ENCODE measurements at places on chromosomes 2 and 18.
A peak's percentile ranks its signal among the peaks of the same experiment; 100 is the strongest.

DNA sequence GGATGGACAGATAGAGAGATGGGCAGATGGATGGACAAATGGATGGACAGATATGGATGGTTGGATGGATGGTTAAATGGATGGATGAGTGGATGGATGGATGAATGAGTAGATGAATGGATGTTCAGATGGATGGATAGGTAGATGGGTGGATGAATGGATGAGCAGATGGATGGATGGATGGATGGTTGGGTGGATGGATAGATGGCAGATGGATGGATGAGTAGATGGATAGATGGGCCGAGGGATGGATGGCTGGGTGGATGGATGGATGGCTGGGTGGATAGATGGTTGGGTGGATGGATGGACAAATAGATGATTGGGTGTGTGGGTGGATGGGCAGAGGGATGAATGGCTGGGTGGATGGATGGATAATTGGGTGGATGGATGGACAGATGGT lies 98.9 kb upstream of the OTOS start:
- DNase-seq = no peak

DNA sequence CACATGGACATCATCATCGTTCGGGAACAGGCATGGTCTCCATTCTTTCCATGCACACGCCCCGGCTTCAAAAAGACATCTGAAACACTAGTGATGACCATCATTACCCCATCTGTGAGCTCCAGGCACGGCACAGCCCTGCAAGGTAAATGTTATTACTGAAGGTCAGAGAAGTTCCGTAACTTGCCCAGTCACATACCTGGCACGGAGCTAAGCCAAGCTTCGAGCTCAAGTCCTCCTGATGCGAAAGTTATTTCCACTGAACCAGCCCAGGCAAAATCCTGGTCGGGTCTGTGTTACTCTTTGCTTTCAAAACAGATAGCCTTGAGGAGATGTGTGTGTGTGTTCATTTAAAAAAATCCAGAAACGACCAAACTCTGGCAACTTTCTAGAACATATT lies 22.8 kb downstream of the FHL2 start:
- no peak for DNase-seq

DNA sequence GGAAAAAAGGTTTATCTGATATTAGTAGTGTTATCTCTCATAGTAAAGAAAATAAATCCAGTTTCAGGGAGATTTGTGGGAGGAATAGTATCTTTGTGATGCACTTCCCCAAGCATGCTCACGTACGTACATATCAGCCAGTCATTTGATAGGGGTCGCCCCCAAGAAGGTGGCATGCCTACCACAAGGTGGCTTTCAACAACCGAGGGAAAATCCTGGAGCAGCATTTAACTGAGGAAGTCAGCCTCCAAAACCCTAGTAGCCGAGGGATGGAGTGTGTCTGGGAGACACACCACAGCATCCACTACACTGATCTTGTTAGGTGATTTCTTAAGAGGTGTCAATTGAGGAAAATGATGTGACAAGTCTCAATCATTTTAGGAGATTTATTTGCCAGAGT lies 623.9 kb downstream of the NYAP2 start:
- no peak for DNase-seq

- DNase-seq = no peak
Observed at GRCh38 chr2:98713332-98714015, 17.5 kb downstream of the MGAT4A start.

DNA sequence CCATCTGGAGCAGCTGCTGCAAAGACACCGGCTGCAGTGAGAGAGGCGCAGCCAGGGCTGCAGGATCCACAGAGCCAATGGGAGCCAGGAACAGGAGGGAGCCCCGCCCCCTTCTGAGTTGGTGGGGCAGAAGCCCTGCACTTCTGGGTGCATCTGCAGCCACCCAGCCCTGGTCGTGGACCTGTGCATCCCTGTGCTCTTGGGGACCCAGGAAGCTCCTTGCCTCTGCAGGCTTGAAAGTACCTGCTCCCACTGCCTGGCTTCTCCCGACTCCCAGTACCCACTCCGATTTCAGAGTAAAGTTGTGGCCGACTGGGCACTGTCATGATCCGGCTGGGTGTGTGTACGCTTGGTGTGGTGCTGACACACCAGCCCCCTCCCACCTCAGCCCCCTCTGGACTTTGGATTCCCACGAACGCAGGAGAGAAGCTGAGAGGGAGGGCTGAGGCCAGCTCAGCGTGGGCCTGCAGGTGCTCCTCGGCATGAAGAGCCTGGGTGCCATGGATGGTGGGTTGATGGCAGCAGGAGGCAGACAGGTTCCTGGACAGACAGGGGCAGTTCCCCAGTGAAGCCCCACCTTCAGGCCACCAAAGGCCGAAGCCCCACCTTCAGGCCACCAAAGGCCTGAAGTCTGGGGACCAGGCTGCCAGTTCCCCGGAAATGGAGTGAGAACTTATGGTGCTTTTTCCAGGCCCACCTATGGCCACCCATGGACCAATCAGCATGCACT lies 34.9 kb downstream of the LRRTM4 start:
- no peak for DNase-seq

- DNase-seq = no peak
Observed at GRCh38 chr2:57207191-57207590, 839.4 kb upstream of the VRK2 start.

DNA sequence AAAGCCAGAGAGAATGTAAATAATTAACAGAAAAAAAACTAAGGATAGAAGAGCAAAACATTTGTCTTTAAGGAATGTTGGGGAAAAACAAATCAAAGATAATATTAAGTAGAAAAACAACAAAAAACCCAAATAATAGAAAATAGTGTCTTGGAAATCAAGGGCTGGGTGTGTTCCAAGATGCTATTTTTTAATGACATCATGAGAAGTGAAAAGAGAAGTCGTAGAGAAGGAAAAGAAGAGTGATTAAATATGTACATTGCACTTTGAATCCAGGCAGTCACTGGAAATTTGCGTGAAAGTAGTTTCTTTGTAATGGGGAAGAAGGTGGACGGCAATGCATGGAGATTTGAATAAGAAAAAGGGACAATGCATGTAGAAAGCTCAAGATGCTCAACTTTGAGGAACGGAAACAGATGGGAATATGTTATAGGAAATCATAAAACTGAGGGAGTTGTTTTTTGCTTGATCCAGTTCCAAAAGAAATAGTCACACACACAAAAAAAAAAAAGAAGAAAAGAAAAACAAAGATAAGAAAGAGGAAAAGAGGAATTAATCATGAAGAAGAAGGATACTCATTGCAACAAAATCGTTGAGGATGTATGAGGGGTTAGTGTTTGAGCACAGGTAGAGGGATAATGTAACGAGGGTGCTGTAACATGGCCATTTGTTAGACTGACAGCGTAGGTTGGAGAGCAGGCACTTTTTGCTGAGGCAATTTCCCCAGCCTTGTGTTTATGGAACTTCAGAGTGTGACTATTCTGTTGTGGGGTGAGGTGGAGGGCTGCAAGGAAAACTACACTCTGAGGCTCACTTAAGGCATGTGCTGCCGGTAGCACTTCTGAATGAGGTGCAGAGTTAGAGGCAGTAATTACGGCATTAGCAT lies 184.1 kb downstream of the CALCRL start:
- DNase-seq = no peak

DNA sequence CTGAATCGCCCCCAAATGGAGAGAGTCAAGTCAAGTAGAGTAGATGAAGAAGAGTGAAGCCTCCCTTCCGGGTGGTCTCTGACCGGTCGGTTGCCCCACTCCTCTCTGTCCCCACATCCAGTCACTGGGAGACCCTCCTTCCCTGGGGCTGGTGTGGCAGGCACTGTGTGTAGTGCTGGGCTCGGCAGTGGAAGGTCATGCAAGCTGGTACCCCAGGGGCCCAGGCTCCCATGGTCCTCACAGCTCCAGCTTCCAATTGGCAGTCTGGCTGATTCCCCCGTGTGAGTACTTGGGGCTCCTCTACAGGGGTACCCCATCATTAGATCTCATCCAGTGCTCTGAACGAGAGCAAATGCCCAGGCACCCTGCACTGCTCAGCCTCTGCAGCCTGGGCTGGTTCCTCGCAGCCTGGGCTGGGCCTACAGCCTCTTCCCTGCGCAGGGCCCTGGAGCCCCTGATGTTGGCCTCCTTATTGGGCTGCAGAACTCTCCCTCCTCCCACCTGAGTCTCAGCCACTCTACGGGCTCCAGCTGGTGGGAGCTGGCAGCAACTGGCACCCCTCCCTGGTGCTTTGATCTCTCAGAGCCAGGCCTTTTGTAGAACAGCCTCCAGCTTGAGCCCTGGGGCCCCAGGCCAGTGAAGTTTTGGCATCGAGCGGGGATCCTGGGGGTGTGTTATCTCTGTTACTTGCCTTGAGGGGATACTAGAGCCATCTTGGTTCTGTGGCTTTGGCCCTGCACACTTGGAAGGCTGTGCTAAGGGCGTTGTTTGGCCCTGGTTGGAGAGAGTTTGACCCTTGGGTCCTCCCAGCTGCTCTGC lies 187.8 kb upstream of the HDAC4 start:
- no peak for DNase-seq

DNA sequence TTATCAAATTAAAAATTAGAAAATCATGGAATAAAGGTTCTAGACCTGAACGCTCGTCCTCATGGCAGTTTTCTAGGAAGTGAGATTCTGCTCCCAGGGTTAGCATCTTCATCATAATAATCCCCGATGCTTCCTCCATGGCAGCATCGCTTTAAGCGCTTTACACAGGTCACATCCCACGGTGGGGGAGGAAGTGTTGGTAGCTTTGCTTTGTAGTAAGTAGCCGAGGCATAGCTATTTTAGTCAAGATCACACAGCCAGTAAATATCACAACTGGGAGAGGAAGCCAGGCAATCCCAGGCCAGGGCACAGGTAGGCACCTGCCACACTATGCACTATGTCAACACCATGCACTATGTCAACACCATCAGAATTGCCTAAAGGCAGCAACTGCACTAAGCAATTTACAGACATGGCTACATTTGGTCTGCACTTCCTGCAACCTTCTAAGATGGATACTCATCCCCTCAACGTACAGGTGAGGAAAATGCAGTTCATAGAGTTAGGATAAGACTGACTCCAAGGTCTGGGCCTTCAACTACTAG lies 205.5 kb downstream of the FBXO15 start:
- no peak for DNase-seq

- no peak for DNase-seq
Observed at GRCh38 chr2:9165625-9166024, 41.0 kb upstream of the ASAP2 start.

DNA sequence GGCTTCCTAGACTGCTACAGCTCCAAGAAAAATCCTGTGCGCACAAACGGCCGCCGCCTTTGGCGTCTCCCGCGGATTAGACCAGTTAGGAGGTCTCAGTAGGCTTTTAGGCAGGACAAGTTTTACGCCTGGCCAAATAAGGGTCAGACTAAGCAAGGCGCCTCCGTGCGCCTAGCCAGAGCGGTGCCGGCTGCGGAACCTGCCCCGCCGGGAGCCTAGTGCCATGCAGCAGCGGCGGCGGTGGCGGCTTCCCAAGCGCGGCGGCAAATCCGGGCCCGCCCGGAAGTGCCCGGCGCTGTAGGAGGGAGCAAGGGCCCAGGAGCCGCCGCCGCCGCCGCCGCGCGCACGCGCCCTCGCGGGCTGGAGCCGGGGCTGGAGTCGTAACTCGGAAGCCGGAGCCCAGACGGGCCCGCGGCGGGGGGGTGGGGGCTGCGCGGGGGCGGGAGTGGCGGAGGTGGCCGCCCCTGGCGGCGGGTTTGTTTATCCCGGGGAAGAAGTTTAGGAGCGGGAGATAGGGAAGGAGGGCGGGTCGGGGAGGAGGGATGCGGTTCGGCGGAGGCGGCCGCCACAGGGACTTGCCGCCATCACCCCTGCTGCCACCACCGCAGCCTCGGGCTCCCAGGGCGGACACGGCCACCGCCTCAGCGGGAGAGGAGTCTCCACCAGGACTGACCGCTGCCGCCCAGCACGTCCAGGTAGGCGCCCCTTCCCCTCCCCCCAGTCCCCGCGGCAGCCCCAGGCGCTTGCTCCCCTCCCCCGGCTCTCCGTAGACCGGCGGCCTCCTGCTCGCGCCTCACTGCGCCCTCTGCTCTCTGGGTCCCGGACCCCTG lies at the start of gene SPOPL:
Gene SPOPL (plus strand): TSS at position 346 of the 830 bp plus-strand sequence. CDS start 48,447 bp downstream, outside the sequence.
- peak; percentile 59 for DNase-seq

GRCh38 chr18:14015416-14015815 lies 100.1 kb upstream of the MC2R start:
- no peak for DNase-seq

- DNase-seq = no peak
Observed at GRCh38 chr2:126359494-126359893, 296.5 kb upstream of the GYPC start.

DNA sequence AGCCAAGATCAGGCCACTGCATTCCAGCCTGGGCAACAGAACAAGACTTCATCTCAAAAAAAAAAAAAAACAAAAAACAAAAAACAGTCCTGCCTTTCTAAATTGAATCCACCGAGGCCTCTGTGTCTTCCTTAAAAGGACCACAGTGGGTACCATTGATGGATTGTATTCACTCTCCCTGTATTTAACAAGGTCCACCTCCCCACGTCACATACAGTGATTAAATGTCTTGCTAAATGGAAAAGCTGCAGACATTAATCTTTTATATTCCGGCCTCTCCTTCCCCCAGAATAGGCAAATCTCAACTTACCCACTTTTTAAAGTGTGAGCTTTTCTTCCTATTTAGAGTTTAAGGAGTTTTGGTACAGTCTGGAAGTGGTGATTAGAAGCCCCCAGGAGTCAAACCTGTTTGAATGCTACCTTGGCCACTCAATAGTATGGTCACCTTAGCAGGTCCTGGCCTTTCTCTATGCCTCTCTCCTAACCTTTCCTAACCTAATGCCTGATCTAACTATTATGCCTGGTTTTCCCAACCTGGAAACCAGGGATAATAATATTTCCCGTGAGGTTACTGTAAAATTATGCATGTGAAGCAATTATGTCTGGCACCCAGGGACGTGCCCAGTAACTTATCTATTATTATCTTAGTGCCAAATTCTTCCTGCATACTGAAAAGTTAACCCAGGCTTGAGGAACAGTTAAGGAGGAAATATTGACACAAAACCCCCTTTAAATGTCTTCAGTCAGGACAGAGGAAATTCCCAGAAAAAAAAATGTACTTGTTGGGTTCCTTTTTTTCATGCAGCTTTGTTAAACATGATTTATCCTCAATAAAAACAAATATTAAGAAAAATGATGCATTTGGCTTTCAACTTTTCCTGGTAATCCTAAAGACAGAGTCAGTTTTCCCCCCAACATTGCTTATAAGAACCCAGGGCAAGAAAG lies 3.1 kb downstream of the NFE2L2 start:
- DNase-seq = no peak
